ENCODE measurements at places on chromosomes 7 and 10.
A peak's percentile ranks its signal among the peaks of the same experiment; 100 is the strongest.

DNA sequence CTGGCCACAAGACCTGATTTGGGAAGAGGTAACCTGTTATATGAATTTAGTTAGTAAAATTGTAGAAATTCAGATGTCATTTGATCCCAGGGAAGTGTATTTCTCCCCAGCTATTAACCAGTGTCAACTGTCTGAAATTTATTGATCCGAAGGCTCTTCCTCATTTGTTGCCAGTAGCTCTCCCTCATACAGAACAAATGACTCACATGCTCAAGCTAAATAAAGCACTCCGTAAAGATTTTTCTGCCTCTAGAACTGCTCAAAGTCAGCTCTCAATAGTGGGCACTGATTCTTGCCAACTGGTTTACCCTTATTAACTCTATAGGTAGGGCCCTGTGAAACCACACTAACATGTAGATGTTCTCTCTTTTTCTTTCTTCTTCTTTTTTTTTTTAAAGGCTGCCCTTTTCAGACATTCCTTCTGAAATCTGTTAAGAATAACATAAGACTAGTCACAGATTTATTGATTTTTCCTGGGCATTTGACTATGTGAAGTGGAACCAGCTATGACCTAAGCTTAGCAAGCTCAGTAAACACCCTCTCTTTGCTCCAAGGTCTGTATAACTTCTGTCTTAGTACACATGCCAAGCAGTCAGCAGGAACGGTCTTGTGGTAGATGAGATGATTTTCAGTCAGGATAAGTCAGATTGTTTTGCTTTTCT lies 21.8 kb downstream of the RPA3 start:
- peak; percentile 25 for DNase-seq

DNA sequence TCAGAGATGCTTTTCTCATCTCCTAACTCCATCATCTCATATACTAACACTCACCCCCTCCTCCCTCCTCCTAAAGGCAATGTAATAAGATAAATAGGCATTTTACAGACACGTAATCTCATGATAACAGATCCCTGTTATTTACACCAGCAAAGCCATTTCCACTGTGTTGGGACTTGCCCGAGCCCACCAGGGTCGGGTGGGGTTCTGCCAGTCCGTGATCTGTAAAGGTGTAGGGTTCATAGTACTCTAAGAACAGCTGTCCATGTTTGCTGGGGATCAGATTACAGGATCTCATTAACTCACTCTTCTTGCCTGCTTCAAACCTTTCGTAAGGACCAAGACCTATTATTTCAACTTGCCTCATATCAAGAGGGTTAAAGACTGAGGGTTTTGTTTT lies 172.4 kb downstream of the FZD1 start:
- peak; percentile 98 for DNase-seq

- DNase-seq: no peak
Measured at GRCh38 chr10:131618587-131619267, 282.1 kb upstream of the PPP2R2D start.

DNA sequence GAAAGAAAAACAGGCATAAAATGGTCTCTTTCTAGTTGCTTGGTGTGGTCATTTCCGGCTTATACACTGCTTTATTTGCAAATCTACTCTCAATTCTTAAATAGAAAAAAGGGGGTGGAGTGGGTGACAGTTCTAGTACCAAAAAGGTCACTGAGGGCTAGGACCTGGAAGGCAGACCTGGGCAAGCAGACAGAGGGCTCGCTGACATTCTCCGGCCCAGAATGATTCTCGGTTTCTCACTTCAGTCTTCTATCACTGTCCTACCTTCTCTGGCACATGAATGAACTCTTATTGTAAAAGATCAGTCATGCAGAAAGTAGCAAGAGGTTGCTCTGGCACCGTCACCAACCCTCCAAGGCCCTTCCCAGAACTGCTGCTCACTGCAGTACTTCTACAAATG lies 54.0 kb downstream of the MALSU1 start:
- peak; percentile 81 for DNase-seq

GRCh38 chr7:155752756-155753445 lies 59.4 kb downstream of the SHH start:
- DNase-seq: no peak

GRCh38 chr10:103712898-103713498 lies 142.4 kb downstream of the SH3PXD2A start:
- DNase-seq: peak; percentile 33

- DNase-seq: peak; percentile 30
Measured at GRCh38 chr7:76262683-76263402, 39.6 kb upstream of the HSPB1 start.

DNA sequence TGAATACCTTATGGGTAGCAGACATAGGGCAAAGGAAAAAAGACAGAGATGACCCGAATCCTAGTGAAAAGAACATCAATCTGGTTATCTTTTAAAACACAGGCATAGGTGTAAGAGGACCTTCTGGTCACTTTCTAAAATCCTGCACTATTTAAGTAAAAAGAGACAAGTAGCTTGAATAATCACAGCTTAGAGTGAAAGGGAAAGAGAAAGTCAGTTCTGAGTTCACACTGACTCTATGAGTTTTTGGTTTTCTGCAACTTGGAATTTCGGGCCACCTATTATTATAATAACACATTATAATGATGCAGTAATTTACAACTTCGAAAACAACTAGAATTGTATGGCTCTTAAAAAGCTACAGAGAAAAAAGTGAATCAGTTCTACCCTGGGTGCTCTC lies 247.8 kb downstream of the DOCK4 start:
- DNase-seq: no peak

GRCh38 chr7:132518102-132518838 lies 58.0 kb downstream of the PLXNA4 start:
- no peak for DNase-seq

DNA sequence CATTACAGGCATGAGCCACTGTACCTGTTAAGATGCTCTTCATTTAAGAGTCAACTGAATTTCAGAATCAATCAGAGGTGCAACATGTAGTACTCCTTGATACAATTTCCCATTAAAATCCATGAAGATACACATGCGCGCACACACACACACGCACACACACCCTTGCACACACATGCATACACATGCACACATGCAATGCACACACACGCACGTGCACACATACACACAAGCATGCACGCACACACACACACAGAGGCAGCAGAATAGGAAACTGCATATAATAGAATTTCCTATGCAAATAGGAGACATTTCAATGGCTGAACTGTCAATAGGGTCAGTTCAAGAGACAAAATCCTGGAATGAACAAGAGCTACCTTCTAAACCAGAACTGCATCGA lies 192.6 kb downstream of the CALN1 start:
- DNase-seq: no peak

- no peak for DNase-seq
Measured at GRCh38 chr10:60576130-60577069, 186.7 kb upstream of the ANK3 start.

DNA sequence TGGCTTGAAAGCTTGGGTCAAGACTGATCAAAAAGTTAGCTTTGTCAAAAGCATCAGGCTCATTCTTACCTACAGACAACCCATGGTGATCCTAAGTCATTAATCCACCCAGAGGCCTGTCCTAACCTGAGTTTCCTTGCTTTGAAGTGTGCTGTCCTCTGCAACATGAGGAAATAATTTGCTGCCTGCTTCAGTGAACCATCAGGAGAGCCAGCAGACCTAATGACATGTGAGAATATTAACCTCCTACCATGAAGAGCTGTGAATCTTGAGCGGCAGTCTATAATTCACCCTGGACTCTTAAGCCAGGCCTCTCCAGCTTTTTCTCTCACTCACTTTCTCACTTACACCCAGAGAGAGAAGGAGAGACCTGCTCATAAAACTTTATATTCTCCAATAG lies 590.0 kb downstream of the LRMDA start:
- DNase-seq: no peak

- DNase-seq: no peak
Measured at GRCh38 chr7:7274782-7275181, 92.4 kb downstream of the C1GALT1 start.

GRCh38 chr7:52876402-52876801 lies 159.0 kb upstream of the POM121L12 start:
- no peak for DNase-seq

DNA sequence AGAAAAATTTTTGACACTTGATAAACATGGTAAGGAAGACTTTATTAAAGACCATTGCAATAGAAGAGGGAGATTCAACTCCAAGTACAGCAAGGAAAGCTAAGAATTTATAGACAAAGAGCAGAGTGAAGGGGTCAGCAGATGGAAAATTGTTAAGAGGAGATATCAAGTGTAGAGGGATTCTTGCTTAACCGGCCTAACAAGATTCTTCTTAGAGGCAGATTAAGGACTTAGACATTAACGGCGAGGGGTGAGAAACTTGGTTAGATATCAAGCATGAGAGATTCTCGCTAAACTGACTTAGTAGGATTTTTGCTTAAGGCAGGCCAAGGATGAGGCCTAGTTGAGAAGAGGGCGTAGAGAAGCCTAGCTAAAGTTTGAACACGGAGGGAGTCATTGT lies 76.0 kb downstream of the ITGB1 start:
- no peak for DNase-seq

DNA sequence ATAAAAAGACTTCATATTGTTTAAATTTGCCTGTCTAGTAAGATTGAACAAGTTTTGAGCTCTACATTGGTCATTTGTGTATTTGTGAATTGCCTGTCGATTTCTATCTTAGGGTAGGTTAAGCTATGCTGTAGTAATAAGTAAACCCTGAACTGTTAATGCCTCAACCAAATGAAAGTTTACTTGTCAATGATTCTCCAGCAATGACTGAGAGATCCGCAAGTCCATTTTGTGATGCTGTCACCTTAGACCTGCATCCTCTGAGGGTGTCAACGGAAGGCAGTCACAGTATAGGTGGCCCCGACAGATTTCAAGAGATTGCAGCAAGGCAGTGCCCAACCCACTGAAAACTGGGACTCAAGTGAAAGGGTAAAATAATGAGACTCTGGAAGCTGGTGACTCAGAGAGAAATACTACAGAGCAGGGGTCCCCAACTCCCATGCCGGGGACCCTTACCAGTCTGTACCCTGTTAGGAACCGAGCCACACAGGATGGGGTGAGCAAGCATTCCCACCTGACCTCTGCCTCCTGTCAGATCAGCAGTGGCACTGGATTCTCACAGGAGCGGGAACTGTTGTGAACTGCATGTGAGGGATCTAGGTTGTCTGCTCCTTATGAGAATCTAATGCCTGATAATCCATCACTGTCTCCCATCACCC lies 10.8 kb upstream of the PHYH start:
- DNase-seq: no peak

DNA sequence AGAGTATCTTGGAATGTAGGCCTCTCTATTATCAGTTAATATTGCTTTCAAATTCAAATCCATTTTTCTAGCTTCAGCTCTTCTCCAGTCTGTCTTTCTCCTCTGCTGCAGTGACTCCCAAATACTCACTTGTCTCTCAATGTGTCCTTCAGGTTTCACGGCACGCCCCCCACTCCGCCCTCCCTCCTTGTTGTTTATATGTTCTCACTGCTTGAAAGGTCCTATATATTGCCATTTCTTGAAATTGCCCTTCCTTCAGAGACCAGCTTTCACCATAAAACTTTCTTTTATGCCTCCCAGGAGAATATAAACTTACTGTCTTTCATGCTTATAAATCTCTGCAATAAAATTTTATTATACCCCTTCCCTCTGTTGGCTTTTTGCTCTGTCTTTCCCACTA lies 668.2 kb downstream of the CCSER2 start:
- DNase-seq: no peak

GRCh38 chr10:68406111-68406814 lies 814 bp downstream of the RUFY2 start:
- no peak for DNase-seq

DNA sequence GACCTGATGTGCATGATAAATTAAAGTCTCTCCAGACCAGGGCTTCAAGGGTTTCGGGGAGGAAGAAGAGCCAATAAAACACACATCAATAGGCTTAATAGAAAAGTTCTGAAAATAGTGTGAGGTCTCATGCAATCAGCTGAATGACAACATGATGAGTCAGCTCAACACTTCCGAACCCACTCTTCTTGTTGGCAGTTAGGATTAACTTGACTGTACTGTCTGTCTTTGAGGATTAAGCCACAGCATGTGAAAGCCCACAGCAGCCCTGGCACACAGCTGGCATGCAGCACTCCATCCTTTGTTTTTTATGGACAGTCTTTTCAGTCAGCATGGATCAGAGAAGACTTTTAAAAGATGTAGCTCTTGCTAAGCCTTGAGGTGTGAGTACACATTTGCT lies 526.9 kb upstream of the VSTM2A start:
- DNase-seq: no peak

- no peak for DNase-seq
Measured at GRCh38 chr7:92835261-92835850, 1.0 kb downstream of the CDK6 start.

DNA sequence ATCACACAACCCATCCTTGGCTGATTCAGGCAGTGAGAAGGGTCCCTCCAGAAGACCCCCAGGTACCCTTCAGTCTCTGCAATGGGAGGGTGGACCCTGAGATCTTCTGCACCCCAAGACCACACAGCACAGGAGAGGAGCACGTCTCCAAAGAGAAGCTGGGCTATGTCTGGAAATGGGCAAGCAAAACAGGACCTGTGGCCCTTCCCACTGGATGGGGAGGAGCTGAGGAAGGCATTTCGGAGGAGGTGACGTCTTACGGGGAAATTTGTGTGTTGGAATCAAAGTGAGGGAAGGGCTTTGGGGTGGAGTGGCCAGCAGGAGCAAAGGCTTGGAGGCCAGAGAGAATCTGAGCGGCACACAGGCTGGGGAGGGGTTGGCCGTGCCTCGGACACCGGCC lies 16.5 kb downstream of the GRIFIN start:
- no peak for DNase-seq

DNA sequence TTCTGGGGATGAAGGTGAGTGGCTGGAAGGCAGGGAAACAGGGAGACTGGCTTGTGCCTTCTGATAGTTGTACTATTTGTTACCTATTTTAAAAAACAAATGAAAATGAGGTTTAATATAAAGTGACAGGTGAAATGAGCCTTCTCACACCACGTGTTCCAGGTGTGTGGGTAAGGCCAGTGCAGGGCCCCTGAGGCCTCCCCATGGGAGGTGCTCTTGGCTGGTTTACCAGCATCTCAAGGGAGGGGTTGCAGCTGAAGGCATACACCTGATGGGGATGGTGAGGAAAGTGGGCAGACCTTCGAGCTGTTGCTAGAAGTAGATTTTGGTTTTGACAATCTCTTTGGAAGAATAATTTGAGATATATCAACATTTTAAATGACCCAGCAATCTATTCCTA lies 103.6 kb downstream of the ARHGAP22 start:
- DNase-seq: no peak

Data from DMS79 treated with DMSO at 0.1 percent for 48 hours (cell line).